ENCODE measurements at places on chromosomes 5 and 9.

DNA sequence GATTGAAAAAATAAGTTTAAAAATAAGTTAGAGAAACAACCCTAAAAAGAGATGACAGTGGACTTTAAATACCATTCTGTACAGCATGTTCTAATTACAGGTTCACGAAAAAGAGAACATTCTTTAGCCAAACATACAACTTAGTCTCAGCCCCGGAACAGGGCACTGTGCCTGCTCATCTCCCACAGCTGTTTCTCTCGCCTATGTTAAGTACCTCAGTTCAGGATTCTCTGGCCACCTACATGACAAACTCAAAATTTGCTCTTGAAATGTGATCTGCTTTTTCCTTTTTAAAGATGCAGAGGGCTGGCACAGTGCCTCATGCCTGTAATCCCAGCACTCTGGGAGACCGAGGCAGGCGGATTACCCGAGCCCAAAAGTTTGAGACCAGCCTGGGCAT lies 52.3 kb downstream of the MYO10 start:
- peak; percentile 31 for DNase-seq

DNA sequence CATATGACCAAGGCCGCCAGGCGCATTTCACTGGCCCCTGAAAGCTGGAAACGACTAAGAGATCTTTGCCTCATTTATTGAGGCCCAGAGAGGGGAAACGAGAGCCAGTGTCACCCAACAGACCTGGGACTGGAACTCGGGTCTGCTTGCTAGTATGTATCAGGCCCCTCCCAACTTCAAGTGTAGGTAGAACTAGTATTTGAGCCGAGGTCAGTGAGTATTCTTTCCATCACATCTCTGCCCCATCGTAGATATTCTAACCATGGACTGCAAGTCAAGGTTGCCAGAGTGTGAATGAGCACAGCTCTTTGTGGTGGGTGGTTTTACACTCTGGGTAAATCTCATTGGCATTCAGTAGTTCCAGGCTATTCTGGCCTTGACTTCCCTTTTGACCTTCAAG lies 42.2 kb downstream of the GPR107 start:
- no peak for DNase-seq

GRCh38 chr9:130847306-130848217 lies 12.5 kb downstream of the ABL1 start:
- no peak for DNase-seq

GRCh38 chr9:95910023-95910707 lies 34.7 kb downstream of the ERCC6L2 start:
- DNase-seq = no peak

GRCh38 chr5:311963-312362 lies 9.6 kb upstream of the AHRR start:
- DNase-seq = no peak

DNA sequence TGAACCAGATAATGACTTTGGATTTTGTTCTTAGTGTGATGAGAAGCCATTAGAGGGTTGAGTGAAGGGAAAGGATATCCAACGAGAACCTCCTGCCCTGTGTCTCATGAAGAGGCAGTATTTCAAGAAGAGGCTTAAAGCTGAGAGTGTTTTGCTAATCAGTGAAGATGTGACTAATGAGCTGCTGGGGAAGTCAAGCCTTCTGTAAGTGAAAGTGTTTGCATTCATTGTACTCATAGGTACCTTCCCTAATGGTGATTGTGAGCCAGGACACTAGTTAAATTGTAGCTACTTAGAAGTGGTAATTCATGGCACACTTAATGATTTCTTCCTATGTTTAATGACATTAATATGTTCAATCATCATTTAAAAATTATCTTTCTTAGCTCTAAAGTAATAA lies 23.7 kb downstream of the PIP5K1B start:
- DNase-seq = no peak

- DNase-seq = no peak
Observed at GRCh38 chr5:139141446-139142204, 56.5 kb downstream of the SIL1 start.

DNA sequence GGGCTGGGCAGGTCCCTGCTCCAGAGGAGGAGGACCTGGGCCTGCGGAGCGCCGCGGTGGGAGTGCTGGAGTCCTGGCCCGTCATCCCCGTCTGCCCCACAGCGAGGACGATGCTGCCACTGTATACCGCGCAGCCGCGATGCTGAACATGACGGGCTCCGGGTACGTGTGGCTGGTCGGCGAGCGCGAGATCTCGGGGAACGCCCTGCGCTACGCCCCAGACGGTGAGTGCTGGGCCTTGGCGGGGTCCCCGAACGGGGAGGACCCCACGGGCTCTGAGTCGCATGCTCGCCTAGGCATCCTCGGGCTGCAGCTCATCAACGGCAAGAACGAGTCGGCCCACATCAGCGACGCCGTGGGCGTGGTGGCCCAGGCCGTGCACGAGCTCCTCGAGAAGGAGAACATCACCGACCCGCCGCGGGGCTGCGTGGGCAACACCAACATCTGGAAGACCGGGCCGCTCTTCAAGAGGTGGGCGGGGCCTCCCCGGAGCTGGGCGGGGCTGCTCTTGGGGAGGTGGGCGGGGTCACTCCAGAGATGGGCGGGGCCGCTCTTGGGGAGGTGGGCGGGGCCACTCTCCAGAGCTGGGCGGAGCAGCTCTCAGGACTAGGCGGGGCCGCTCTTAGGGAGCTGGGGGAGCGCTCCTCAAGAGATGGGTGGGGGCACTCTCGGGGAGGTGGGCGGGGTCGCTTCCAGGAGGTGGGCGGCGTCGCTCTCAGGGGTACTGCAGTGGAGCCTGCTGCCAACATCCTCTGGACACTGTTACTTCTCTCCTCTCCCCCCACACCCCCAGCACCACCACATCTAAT lies 13.1 kb downstream of the LRRC26 start:
- DNase-seq = no peak

DNA sequence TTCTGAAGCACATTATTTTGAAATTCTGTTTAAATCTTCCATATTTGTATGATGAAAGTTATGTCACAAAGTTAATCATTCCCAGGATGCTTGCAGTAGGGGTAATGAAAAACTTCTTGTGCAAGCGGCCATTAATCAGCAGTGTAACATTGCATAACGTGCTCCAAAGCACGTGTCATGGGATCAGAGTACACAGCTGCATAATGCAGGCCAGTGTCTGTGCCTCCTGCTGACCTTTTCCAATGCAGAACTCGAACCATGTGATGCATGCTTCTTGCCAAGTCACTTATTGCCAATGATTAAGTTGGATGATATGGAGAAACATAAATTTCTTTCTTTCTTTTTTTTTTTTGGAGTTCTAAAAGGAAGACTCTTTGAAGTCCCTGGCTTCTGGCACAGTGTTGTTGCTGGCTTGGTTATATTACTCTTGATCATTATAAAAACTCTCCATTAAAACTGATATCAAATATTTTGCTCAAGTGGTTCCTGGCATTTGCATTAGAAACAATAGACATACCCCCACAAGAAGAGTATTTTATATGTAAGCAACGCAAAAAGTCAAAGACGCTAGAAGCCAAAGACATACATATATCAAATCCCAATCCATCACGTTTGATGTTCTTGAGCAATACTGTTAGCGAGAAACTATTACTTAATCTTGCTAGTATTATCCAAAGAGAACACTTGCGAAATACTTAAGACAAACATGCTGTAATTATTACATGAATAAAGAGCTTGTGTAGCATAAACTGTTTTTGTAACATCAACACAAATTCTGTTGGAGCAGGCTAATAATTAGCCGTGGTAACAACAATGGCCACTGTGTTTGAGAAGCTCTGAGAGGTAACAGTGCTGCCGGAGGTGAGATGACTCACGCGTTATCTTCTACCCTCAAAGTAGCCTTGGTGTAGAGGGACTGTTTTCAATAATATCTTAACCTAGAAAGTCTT lies 164.2 kb downstream of the AUH start:
- DNase-seq = no peak

DNA sequence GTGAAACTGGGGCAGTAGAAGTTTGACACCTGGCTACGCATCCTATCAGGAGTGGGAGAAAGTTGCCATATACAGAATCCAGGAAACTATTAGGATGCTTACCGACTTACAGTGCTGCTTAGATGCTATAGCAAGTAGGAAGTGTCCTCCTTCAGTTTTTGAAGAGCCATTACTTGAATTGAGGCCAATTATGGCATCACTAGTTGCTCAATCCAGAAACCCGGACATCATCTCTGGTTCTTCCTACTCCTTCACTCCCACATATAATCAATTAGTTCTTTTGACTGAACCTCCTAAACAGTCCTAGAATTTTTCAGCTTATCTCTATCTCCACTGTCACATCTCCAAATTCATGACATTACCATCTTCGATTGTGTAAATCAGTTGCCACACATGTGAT lies 41.8 kb upstream of the UGCG start:
- no peak for DNase-seq

DNA sequence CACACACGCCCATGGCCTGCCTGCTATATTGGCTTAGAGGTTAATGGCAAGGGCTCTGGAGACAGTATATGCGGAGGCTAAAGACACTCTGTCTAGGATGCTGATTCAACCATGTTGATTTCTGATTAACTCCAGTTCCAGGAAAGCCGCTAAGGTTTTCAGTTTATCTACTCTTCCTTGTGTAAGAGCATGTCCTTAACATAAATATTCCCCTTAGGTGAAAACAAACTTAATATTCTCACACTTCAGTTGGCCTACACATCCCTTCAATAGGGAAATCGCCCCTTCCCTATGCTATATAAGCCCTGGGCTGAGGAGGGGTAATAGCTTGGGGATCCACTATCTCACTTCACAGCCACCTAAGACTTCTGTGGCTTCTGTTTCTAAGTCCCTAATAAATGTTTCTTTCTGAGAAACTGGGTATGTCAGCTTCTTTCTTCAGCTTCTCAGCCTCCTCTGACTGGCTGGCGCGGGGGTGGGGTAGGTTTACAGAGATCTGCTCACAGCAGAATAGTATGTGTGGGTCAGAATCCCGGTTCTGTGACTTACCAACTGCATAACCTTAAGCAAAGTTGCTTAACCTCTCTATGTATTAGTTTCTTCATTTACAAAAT lies 4.3 kb upstream of the GPX3 start:
- DNase-seq = no peak

DNA sequence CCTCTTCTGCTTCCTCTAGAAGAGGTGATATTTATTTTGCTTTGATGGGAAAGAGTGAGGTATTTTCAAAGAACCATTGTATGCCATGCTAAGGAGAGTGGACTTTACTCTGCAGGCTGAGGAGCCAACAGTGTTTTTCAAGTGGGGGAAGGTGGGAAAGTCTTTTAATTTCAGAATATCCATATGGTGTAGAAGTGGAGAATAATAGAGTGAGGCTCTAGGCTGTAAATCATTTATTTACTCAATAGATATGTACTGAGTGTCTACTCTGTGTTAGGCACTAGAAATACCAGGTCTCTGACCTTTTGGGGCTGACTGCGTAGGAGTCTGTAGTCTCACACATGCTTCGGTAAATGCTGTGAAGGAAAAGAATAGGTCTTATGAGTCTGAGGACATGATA lies 30.7 kb upstream of the TENT2 start:
- DNase-seq = no peak

DNA sequence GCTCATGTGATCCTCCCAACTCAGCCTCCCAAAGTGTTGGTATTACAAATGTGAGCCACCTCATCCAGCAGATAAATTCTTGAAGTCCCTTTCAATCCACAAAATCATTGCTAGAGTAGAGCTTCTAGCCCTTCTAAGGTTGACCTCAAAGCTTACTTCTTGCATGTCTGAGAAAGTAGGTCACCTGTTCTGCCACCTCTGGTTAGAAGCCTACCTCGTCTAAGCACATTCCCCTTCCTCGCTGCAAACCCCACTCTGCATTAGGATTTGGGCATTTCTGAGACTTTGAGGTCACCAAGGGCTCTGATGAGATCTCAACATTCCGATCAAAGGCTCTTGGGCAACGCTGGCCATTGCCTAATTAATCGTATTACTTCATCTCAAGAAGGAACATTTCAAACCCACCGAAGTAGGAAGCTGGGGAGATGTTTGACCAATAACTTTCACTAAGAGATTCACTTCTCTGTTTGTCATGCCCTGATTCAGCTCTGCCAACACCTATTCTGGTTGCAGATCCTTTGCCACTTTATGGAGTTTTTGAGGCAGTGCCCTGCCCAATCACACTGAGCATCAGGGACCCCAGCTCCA lies 8.6 kb downstream of the ADAM19 start:
- DNase-seq = no peak

- DNase-seq = no peak
Observed at GRCh38 chr9:86318187-86318586, 35.8 kb upstream of the ISCA1 start.

DNA sequence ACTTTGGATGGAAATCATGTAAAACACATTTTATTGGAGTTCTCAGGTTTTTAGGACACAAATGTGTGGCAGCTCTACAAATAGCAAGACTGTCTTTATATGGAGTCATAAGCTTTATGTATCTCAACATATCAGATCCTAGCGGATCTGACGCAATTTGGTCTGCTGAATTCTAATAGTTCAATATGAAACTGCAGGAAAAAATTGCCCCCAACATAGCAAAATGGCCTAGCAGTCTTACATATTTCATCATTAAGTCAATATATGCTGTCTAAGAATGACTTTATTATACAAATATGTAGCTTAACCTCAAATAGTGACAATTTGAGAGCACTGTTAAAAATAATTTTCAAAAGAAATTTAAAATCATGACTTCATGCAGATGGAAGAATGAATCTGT lies 244.3 kb downstream of the TAF11L14 start:
- no peak for DNase-seq

DNA sequence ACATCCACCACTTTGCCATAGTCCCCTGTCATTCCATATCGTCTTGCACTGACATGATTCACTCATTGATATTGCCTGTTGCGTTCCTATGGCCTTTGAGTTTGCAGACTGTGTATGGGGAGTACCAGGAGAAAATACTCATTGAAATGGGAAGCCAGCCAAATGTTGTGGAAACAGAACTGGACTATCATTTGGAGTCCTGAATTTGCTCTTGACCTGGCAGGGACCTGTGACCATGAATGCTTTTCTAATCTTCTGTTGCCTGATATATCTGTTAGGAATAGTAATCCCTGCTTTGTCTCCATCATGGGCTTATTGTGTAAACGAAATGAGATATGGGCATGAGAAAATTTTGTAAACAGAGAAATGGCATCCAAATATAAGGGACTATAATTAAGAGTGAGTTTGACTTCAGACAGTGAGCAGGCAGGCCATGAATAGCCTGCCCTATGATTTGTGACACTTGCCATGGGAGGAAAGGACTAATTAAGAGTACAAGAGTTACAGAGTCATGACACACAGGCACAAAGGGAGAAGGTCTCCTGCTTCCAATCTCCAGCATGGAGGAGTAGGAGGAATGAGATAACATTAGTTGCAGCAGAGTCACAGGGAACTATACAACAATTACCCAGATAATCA lies 572.9 kb upstream of the SGCD start:
- DNase-seq = no peak

- DNase-seq = no peak
Observed at GRCh38 chr5:14922456-14922855, 50.9 kb upstream of the ANKH start.
